ENCODE measurements at places on chromosomes 1 and 21.

GRCh38 chr1:99661780-99662179, 15.9 kb downstream of the PALMD start:
- DNase-seq: no peak

DNA sequence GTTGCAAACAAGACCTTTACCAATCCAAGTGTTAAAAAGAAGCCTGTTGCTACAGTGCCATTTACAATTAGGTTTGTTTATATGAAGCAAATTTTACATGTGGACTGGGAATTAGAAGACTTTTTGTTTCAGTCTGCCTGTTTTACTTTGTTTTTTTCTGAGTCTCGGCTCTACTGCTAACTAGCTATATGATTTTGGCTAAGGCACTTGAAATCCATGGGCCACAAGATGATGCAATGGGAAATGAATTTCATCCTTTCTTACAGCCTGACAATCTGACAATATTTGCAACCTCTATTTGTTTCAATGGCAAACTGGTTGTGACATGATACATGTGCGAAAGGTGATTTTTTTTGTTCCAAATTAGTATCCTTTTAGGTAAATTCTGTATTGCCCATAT, 3.7 kb upstream of the PEX11B start:
- DNase-seq: no peak

GRCh38 chr1:65467536-65467935, 47.1 kb downstream of the LEPR start:
- no peak for DNase-seq

DNA sequence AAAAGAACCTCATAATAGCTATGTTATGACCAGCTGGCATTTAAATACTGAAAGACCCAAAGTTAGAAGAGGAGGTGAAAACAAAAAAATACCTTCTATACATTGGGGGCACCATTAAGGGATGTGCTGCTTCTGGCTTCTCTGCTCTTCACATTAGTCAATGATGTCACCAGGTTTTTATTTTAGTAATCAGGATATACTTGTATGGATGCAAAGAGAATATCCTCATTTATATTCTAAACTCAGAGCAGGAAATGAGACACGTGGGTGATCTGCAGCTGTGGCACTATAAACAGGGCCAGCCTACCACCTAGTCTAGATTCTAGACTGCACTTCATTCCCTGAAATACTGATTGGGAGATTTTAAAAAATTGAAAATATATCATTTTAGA, 51.2 kb downstream of the WLS start:
- no peak for DNase-seq

- DNase-seq: no peak
These were observed 8.6 kb upstream of the FCMR start for GRCh38 chr1:206930210-206930798.

GRCh38 chr1:38990386-38990737, 714 bp upstream of the AKIRIN1 start:
- DNase-seq: no peak

DNA sequence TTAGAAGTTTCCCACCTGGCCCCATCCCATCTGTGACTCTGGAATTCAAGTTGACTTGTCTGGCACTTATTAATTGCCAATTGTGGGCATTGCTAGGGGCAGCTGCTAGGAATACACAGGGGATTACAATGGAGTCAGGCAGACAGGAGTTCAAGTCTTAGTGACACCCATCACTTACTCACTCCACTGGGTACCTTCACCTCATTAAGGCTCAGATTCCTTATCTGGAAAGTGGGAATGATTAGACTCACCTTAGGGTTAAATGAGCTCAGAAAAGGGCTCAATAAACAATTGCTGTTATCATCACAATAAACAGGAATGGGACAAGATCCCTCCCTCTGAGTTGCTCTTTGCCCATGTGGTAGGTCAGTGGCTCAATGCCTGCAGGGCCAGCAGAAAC, 18.2 kb downstream of the GRIK3 start:
- no peak for DNase-seq

- DNase-seq: no peak
These were observed 25.5 kb downstream of the GPATCH2 start for GRCh38 chr1:217605390-217605789.

- DNase-seq: no peak
These were observed 96.4 kb upstream of the FMN2 start for GRCh38 chr1:239995281-239995680.

GRCh38 chr1:217097819-217098218, 374.6 kb upstream of the ESRRG start:
- no peak for DNase-seq

GRCh38 chr1:18091660-18092446, 15.7 kb upstream of the IGSF21 start:
- DNase-seq: no peak

GRCh38 chr1:42000766-42001165, 82.0 kb upstream of the HIVEP3 start:
- no peak for DNase-seq

GRCh38 chr1:36573445-36573844, 90.7 kb upstream of the CSF3R start:
- no peak for DNase-seq
